ENCODE measurements at places on chromosomes 16 and 17. TPM values are rescaled to one million over a fixed set of nuclear protein-coding genes. Genes with fewer than 3 reads are reported as not detected.

The TNFRSF17 gene
- 3.3 TPM for total RNA-seq

The TBC1D3H gene
- total RNA-seq = not detected

The TEKT1 gene
- not detected for total RNA-seq

The NPIPA2 gene
- total RNA-seq = 8.8 TPM

Measured in mucosa of descending colon (tissue), 3 donors.